ENCODE measurements at places on chromosomes 6 and 20.

DNA sequence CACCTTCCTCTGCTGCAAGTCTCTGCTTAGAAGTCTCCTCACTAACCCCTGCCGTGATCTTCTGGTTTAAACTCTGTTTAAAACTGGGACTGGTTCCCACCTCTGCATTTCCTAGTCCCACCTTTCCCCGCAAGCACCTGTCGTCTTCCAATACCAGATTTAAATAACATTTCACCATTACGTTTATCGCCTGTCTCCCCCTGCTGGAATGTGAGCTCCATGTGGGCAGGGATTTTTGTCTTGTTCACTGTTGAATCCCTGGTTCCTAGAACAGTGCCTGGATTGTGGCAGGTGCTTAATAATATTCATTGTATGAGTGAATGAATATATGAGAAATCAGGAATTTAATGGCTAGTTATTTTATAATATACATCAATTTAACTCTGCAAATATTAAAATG, 2.7 kb downstream of the GUCA1A start:
- DNase-seq = no peak

DNA sequence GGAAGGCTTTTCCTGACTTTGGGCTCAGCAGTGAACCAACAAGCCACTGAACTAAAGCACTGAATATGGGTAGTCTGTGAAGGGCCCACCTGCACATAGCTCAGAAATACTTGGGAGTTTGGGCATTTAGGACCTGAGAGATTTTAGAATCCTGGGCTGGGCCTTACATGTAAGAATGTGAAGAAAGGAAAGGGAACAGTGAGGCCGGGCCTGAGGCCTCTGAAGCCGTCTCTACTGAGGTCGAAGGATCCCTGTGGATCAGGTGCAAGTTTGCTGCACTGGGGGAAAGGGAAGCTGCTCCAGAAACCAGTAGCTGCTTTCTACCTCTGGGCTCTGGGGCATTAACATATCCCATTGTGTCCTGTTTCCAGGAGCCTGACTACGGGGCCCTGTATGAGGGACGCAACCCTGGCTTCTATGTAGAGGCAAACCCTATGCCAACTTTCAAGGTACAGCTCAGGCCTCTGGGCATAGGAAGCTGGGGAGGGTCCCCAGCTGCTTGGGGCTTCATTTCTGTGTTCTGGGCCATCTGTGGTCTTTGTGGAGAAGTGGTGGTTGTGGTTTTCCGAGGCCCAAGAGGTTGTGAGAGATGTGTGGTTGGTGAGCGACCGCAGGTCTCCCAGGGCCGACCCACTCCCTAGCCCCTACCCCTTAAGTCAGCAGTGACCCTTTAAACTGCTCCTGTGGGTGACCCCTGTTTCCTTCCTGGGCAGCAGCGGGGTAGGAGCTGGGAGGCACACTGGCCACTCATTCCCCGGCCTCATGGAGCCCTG, 30.3 kb downstream of the PLCG1 start:
- DNase-seq = no peak

GRCh38 chr20:23517719-23518118, 26.8 kb downstream of the CST8 start:
- DNase-seq = no peak

GRCh38 chr6:36912586-36912985, 26.8 kb downstream of the C6orf89 start:
- peak; percentile 89 for DNase-seq

GRCh38 chr6:167501831-167502385, 177.0 kb downstream of the TTLL2 start:
- DNase-seq = no peak

DNA sequence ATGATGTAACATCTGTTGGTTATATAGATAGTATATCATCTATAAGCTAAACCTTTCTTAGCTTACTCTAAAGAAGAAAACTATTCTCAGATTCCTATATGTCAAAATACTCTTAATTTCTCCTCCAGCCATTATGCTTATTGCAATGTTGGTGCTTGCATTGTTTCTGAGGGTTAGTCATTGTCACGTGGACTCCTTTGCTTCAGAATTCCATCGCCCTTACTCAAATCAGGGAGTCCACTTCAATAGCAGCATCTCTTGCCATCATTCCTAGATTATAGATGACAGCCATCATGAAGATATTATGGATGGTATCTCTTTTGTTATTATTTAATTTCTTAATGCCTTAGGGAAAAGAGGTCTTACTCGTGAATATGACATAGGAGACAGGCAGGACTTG, 776.1 kb downstream of the TENT5A start:
- no peak for DNase-seq

GRCh38 chr6:104943781-104944180, 13.1 kb upstream of the LIN28B start:
- DNase-seq = no peak

- DNase-seq = no peak
Measured at GRCh38 chr20:11989018-11989771, 71.5 kb downstream of the BTBD3 start.

DNA sequence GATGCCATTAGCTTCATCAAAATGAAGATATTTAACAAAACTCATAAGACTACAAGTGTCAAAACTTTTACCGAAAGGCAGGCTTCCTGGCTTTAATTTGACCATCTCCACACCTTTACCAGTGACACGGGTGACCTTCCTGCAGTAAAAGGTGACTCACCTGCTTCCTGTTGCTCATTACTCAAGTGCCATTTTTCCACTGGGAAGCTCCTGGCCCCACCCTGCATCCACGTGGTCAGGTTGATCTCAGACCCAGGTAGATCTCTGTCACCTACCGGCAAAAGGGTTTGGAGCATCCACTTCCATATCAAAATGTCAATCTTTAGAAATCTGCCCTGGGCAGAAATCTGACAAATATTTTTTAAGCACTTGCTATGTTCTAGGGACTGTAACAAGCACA, 31.9 kb upstream of the CDH4 start:
- no peak for DNase-seq

- no peak for DNase-seq
Measured at GRCh38 chr6:117531809-117532725, 49.6 kb downstream of the DCBLD1 start.

DNA sequence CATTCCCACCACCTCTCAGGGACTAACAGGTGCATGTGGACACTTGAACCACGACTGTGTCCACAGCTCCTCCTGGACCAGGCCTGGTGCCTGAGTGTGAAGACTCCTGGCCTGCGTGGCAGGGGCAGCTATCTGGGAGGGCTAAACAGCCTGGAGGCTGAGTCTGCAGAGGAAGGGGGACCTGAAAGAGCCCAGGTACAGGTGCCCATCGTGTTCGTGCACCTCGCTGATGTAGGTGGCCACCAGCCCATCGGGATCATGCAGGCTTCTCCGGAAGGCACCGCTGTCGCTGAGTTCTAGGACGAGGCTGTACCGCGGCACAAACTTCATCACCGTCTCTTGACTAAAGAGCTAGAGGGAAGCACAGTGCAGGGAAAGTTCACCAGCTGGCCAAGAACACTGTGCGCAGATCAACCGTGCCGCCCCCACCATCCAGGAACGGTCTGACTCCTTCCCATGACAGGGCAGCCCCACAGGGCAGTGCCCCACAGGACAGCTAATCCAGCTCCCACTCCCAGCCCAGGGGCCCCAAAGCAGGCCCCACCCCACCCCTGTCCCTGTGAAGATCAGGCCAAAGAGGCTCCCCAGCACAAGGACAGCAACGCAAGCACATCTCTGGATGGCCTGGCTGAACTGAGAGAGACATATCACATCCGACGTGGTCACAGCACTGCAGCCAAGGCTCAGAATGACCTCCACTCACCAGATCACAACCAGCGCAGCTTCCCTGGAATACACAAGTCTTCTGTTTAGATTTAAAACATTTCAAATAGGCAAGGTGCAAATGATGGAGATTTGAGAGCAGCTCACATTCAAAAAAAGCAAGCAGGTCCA, 14.8 kb downstream of the CST7 start:
- no peak for DNase-seq

DNA sequence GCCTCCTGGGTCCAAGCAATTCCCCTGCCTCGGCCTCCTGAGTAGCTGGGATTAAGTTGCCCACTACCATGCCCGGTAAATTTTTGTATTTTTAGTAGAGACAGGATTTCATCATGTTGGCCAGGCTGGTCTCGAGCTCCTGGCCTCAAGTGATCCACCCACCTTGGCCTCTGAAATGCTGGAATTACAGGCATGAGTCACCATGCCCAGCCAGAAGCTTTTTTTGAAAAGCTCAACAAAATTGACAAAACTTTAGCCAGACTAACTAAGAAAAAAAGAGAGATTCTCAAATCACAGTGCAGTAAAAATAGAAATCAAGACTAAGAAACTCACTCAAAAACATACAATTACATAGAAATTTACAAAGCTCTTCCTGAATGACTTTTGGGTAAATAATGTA, 420.6 kb downstream of the COL12A1 start:
- DNase-seq = no peak

DNA sequence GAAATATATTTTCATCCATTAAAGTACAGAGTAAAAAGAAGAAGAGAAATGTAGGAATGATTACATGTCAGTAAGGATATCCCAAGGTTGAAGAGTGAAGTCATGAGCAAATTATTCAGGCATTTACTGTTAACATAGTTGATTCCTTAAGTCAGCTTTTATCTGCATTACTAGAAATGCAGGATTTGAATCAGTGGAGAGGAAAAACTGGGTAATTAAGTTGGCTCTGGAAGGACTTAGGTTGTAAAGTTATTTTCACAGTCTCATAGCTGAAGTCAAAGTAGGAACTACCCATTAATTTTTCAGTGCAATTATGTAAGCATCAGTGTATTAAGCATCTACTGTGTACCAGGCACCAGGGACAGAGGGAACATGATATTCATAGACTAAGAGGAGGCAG, 7.8 kb downstream of the NAA20 start:
- DNase-seq = no peak

DNA sequence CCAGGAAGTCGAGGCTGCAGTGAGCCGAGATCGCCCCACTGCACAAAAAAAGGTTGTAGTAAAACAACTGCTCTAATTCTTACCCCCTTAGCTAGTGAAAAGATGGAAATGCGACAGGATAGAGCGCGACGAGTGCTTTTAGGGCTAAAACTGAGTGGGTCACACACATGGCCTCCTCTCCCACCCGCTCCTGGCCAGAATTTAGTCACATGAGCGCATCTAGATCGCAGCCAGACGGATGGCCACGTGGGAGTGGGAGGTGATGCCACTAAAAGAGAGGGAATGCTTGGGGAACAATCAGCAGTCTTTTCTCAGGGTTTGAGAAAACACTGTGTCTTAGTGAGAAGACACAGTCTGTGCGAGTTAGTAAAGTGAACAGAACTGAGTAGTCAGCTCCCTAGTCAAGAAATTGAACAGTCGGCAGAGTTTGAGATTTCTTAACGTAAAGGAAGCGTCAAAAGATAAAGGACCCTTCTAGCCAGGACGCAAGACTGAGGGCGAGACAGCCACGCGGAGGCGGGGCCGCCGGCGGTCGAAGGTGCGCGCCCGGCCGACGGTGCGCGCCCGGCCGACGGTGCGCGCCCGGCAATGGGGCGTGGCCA, 664 bp upstream of the ACTR5 start:
- no peak for DNase-seq

GRCh38 chr6:98824902-98825599, 9.3 kb upstream of the POU3F2 start:
- no peak for DNase-seq

- DNase-seq = no peak
Measured at GRCh38 chr6:84524636-84525035, 239.8 kb downstream of the TBX18 start.

DNA sequence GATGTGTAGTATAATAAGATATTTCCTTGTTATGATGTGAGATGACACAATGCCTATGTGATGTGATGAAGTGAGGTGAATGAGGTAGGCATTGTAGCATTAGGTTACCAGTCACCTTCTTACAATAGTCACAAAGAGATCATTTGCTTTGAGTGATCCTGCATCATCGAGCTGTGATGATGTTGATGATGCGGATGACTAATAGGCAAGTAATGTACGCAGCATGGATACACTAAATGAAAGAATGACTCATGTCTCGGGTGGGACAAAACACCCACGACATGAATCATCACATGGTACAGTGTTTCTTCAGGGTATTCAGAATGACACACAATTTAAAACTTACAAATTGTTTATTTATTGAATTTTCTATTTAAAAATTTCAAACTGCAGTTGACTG, 806.3 kb upstream of the GJE1 start:
- peak; percentile 96 for DNase-seq

DNA sequence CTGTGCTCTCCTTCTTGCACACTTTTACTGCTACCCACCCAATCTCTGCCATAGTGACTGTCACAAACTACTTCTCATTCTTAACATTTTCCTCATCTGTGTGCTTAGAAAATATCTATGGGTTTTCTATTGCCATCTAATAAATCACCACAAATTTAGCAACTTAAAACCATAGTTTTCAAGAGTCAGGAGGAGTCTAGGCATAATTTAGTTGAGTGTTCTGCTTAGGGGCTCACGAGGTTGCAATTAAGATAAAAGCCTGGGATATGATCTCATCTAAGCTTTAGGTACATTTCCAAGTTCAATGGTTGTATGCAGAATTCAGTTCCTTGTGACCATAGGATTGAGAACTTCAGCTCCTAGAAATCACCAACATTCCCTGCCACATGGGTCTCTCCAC, 98.8 kb downstream of the CLVS2 start:
- DNase-seq = no peak

DNA sequence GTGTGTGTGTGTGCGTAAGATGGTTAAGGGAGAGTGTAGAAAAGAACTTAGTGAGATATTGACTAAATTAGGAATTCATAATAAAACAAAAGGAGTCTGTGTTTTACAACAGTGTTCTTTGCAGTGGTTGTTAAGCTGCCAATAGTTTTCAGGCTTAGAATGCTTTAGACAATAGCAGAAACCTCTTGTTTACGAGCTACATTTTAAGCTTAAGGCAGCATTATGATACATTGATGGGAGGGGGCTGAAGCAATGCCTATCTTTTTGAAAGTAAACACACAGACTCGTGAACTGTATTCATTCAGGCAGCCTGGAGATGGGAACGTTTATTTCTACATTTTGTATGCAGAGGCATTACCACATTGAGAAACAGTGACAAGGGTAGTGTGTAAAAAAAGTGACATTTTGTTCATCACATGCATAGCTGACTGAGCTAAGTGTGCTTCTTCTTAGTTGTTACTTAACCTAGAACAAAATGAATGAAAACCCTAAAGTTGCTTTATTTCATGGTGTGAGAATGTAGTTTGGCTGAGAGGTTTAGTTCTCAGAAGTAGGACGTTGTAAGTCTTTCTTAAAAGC, 21.2 kb downstream of the CLVS2 start:
- no peak for DNase-seq

DNA sequence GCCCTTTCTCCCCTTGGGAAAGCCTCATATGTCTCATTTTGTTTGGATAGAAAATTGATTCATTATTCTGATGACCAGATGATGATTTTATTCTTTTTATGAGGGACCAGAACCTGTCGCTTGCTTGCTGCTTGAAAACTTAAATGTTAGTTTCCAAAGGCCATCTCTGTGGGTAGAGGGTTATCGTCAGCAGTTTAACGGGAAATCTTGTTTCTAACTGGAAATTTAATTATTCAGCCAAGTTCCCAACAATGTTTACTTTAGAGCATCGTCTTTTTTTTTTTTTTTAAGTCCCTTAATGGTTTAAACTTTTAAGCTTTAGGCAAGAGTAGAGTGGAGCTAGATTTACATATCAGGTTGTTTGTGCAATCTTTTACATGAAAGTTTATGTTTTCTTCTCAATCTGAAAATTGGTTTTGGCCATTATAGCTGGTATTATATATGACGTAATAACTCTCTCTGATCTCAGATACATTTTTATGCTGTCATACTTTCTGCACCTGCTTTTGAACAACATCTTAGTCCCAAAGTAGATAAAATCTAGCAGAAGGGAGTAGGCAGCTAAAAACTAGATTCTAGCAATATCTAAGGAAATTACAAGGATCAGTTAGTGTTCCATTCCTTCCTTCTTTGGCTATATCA, 93.9 kb downstream of the FOXO3 start:
- no peak for DNase-seq

Measured in AG09309 (cell line).